ENCODE measurements at places on chromosomes 7 and 10.

DNA sequence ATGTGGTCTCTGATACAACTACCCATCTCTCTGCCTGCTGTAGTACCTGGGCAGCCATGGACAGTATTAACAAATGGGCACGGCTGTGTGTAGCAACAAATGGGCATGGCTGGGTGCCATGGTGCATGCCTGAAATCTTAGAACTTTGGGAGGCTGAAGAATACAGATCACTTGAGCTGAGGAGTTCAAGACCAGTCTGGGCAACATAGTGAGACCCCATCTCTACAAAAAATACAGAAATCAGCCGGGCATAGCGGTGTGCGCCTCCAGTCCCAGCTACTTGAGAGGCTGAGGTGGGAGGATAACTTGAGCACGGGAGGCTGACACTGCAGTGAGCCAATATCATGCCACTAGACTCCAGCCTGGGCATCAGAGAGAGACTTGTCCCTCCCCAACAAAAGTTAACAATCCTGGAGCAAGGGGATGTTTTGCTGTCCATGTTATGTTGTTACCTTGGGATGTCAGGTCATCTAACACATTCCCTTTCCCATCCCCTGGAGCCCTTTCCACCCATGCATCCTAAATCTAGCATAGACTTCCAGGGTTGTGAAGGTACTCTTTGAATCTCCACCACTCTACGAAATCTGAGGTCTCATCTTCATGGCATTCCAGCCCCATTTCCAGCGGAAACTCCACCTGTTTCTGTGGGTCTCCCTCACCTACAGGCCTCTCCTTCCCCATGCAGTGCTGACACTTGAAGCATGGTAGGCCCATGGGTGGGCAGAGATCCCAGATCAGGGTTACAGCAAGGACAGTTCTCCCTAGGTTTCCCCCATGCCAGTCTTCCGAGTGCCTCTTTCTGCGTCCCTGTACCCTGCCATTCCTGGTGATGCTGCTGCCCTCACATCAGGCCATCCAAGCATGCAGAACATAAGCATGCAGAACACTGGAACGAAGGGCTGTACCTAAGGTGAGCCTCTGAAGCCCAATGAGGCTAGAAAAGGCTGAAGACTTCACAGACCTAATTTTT is 13.1 kb downstream of the FXYD4 start:
- DNase-seq = no peak

DNA sequence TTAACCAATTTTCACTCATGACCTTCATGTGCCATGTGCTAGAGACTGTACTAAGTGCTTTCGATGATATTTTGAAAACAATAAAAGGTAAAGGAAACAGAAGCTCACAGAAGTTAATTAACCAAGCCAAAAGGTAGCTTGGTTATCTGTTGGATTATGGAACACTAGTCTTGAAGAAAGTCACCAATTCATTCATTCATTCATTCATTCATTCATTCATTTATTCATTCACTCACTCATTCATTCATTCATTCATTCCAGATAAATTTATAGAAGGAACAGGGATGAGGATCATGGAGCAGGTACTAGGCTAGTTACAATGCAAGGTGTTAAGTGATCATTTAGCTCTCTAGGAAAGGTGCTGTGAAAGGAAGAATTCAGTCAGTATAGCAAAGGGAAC is 322.8 kb downstream of the MAGI2 start:
- no peak for DNase-seq

DNA sequence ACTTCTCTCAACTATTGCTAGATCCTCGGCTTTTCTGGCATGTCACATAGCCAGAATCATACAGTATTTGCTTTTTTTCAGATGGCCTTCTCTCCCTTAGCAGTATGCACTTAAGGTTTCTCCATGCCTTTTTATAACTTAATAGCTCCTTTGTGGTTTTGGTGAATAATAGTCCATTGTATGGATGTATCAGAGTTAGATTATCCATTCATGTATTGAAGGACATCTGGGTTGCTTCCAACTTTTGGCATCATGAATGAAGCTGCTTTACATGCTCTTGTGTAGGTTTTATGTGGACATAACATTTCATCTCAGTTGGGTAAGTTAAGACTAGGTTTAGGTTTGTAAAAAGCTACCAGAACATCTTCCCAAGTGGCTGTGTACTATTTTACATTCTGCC is 4.6 kb downstream of the ATP5F1C start:
- DNase-seq = no peak

GRCh38 chr10:96708456-96708855 is 11.9 kb downstream of the PIK3AP1 start:
- DNase-seq = no peak

GRCh38 chr10:114272696-114273095 is 33.6 kb downstream of the VWA2 start:
- no peak for DNase-seq

DNA sequence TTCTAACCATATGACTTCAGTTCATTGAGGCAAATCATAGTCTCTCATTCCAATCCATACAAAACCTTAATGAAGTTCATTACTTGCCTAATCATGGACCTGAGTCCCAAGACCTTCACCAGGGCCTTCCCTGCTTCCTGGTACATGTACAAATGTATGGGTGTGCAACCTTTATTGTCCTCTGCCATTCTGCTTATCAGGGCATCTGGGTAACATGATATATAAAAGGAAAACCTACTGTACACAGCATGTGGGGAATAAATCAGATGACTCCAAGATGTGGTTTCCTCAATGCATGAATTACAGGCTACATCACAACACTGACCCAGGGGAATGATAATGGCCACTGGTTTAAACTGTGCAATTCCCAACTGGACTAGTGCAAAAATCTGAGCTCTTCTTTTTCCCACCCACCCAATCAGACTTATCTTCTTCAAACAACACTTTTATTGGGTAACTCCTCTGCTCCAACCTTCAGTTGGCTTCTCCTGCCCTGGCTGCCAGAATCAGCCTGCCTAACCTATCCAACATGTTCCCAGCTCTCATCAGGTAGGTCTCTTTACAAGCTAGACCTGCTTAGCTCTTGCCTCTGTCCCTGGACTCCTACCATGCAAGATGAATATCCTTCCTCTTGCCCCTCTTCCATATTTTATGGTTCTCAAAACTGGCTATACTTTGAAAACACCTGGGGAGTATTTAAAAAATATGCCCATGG is 11.4 kb downstream of the GOT1 start:
- no peak for DNase-seq

- DNase-seq = no peak
Measured at GRCh38 chr10:125034675-125035074, 92.8 kb downstream of the ZRANB1 start.

DNA sequence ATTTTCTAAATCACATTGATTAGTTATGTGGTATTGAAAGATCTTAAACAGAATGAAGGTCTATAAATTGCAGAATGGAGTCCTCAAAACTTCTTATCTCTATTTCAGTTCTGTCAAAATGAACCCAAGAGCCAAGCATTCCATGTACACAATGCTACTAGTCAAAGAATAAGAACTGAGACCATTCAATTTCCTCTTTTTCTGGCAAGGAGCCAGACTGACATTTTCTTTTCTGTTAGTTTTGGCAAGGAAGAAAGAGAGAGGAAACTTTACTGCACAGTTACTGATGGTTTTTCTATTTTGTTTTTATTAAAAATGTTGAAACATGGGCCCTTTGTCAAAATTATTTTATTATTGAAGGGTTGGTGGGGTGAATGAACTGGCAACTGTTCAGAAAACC is 181.8 kb upstream of the FERD3L start:
- no peak for DNase-seq

DNA sequence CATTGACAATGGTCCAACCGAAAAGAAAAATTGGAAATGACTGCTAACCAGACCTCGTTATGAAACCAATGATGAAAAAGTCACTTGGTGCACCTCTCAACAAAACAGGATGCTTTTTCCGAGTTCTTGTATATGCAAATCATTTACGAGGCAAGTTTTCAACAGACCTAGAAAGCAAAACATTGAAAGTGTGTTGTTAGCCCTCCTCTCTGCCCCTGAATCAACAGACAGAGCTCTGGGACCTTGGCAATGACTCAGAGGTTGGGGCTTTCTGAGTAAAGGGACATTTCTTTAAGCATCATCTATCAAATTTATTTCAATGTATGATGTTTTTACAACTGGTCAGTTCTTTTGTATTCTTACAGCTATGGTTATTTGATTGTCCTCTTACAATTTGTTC is 16.3 kb upstream of the DKK1 start:
- no peak for DNase-seq

GRCh38 chr7:102018876-102019275 is 201.4 kb downstream of the CUX1 start:
- DNase-seq = no peak

DNA sequence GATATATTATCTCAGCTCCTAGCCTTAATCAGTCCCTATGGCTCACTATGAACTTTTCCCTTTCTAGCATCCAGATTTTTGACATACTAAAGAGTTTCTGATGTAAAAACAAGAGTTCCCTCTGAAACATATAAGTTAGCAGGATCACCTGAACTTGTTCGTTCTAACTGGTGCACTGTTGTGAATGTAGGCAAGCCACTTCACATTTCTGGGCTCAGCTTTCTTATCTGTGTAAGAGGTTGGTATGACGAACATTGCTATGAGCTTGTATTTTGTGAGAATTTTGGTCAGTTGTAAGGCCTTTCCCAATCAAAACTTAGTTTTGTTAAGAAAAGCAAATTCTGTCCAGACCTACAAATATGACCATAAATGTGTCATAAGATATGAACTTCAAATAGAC is 46.1 kb downstream of the MAGI2 start:
- no peak for DNase-seq

- no peak for DNase-seq
Measured at GRCh38 chr7:44144426-44144967, 3.4 kb upstream of the MYL7 start.

DNA sequence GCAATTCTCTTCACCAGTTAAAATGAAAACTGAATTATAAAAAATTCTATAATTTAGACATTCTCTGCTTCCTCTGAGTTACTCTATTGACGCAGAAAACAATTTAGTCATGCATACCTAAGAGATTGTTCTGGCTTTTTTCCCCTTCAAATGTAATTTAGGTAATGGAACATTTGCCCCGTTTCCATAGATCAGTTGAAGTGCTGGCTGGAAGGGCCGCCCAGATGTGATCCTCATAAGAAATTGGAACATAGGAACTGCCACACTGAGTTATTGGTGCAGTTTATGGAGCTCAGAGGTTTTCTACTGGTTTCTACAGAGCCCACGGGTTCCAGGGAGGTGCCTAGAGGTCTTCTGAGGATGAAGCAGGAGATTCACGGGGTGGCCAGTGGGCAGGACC is 581.7 kb downstream of the SDK1 start:
- no peak for DNase-seq

DNA sequence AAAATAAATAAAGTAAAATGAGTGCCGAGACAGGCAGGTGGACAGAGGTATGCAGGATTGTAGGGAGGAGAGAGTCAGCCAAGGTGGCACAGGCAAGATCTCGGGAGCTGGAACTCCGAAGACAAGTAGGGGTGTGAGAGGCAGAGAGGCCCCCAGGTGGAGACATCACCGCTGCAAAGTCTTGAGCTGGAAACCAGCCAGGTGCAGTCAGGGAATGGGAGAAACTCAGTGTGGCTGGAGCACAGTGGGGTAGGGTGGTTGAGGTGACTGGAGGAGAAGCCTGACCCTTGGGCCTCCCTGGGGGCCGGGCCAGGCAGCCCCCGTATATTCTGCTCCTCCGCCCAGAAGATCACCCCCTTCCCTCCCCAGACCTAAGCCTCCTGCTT is 4.2 kb downstream of the EPHB4 start:
- no peak for DNase-seq

- no peak for DNase-seq
Measured at GRCh38 chr7:7202375-7202720, 20.0 kb downstream of the C1GALT1 start.

DNA sequence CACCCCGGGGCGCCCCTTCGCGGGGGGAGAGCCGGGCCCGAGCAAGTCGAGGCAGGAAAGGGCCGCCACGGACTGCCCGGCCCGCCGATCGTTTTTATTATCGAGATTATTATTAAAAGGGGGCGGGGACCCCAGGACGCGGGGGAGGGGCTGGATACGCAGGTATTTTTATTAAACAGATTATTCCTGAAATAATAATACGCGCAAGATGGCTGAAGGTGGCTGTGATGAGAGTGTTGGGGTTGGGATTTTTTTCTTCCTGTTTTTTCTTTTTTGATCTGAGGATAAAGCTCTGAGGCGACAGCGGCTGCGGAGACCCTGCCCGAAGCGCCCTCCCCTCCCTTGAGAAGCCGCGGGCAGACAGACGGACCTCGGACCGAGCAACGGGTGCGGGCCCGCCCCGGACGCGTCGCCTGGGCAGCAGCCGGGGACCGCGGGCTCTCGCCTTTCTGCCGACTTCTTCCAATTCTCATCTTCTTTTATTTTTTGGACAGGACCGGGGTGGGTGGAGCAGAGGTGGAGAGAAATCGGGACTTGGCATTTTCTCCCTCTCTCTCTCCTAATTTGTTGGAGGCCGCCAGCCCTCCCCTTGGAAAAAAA is 1.4 kb upstream of the TRIM8 start:
- DNase-seq = no peak

- DNase-seq = no peak
Measured at GRCh38 chr7:34307540-34307939, 350.5 kb upstream of the NPSR1 start.

DNA sequence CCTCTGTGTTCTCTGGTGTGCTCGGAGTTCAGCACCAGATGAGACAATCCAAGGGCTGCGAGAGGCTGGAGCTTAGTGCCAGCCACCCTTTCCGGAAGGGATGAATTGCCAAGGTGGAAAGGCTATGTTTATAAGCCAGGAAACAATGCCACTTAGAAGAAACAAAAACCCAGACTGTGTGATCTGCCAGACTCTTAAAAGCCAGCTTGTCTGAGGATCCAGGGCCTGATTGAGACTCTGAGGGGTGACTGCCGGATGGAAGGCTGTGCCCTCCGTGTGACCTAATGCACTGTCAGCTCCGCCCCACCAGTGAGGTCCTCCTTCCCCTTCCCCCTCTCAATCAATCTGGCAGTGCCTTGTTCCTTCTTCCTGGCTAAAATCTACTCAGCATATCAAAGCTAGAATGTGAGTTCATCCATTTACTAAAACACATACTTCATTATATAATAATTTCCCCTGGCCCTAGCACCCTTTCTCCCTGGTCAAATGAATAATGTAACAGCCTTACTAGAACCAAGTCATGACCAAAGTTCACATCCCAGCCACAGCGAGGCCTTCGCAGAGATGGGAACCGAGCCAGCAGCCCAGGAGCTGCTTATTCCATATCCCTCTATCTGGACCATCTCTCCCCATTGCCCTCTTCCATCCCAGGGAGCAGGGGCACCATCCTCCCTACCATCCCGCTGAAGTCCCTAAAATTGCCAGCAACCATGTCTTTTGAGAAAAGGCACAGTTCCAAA is 25.5 kb downstream of the FAM107B start:
- no peak for DNase-seq
